ENCODE measurements at places on chromosomes 3 and 15.

GRCh38 chr3:139537795-139538621, 1.5 kb downstream of the RBP1 start:
- no peak for DNase-seq

DNA sequence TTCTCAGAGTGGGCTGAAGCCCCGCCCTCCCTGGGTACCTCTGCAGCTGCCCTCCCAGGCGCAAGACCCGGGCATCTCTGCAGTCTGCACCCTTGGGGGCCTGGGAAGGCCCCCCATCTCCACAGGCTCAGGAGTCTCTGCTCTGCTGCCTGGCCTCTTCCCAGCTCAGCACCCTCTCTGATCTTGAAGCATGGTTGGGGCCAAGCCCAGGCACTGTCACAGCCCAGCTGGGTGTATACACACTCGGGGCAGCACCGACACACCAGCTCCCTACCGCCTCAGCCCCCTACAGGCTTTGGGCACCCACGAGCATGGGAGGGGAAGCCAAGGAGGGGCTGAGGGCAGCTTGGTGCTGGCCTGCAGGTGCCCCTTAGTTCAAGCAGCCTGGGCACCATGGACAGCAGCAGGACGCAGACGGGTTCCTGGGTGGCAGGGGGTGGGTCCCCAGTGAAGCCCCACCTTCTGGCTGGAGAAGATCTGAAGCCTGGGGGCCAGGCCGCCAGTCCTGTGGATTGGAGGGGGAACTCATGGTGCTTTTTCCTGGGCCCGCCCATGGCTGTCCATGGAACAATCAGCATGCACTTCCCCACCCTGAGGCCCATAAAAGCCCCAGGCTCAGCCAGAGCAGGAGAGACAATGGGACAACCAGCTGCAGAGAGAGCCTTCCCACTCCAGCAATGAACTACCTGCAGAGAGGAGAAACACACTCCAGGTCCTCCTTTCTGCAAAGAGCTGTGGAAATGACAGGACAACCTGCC, 170.6 kb downstream of the TJP1 start:
- no peak for DNase-seq

GRCh38 chr15:91947683-91948608, 94.4 kb downstream of the SLCO3A1 start:
- DNase-seq = no peak

DNA sequence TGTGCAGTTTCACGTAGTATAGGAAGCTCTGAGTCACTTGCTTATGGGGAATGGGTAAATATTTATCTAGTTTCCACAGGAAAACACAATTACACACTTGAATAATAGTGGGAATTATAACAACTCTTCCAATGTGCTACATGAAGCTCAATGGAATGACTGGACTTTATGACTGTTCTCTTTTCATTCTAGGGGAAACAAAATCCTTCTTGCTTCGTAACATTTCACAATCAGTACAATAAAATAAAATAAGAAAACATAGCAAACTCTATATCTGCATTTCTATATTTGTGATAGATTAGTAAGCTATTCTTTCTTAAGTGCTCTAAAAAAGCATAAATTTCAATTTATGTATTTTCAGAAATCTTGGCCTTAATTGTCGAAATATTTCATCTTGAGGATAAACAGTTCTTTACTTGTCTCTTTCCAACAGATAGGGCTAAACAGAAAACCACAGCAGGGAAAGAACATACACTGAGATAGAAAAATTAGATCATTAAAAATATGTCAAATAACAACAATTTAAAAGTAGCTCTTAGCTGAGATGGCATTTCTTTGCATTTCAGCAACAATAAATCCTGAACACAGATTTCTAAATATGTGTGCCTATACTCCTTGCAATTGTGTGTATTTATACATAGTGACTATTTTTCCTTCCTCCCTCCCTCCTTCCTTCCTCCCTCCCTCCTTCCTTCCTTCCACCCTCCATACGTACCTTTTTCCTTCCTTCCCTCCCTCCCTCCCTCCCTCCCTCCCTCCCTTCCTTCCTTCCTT, 395.5 kb upstream of the KCNMB2 start:
- DNase-seq = no peak

GRCh38 chr3:59769127-59769750, 719.4 kb upstream of the CFAP20DC start:
- DNase-seq = no peak

DNA sequence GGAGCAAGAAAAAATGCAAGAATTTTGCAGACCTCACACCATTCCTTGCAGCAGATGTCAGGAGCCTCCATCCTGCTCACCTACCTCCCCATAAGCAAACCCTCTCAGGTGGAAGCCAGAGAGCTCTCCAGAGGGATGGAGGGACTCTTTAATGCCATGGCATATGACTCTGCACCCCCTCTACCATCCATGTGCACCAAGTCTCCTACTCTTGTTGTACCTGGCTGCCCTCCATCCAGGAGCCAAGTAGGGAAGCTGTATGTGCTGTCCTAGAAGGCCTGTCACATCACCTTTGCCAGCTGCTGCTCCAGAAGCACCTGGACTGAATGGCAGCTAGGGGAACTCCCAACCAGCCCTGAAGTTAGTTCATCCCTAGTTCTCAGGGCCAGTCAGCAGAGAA, 38.5 kb upstream of the PRR20G start:
- DNase-seq = no peak

- no peak for DNase-seq
Observed at GRCh38 chr3:143413372-143413771, 293.8 kb downstream of the CHST2 start.

- no peak for DNase-seq
Observed at GRCh38 chr15:48584090-48584811, 61.3 kb downstream of the FBN1 start.

GRCh38 chr15:67048281-67049279, 16.8 kb upstream of the SMAD3 start:
- no peak for DNase-seq

GRCh38 chr15:87527416-87527815, 729.1 kb downstream of the NTRK3 start:
- DNase-seq = no peak

DNA sequence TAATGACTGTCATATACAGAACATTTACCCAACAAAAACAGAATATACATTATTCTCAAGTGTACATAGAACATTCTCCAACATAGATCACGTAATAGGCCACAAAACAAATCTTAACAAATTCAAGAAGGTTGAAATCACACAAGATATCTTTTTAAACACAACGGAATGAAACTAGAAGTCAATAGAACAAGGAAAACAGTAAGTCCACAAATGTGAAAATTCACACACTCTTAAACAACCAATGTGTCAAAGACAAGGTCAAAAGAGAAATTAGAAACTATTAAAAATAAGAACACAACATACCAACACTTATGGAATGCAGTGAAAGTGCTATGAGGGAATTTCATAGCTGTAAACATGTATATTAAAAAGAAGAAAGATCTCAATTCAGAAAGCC, 81.2 kb upstream of the SLCO2A1 start:
- no peak for DNase-seq

DNA sequence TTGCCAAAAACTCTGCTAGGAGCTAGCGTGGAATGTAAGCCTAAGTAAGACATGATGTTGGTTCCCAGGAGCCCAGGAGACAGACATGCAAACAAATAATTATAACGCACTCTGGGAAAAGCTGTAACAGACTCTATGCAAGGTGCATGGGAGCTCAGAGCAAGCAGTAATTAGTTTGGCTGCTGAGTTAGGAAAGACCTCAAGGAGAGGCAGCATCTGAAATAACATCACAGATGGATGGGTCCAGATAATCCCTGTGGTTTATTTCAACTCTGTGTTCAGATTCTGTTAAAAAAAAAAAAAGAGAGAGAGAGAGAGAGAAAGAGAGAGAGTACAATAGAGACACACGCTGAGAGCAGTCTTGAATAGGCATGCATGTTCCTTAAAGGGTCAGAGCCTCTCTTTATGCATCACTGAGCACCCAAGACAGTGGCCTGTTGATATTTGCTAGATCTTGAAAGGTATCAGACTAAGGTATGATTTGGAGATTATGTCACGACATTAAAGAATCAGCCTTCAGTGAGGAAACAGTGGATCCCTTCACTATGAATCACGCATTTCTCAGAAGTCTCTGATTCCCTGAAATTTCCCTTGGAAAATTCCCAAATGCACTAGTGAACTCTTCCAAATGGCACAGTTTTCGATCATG, 124.4 kb upstream of the LIPC start:
- DNase-seq = no peak

GRCh38 chr15:87752250-87752951, 504.1 kb downstream of the NTRK3 start:
- DNase-seq = no peak

GRCh38 chr3:167671878-167672427, 18.2 kb upstream of the WDR49 start:
- DNase-seq = no peak

DNA sequence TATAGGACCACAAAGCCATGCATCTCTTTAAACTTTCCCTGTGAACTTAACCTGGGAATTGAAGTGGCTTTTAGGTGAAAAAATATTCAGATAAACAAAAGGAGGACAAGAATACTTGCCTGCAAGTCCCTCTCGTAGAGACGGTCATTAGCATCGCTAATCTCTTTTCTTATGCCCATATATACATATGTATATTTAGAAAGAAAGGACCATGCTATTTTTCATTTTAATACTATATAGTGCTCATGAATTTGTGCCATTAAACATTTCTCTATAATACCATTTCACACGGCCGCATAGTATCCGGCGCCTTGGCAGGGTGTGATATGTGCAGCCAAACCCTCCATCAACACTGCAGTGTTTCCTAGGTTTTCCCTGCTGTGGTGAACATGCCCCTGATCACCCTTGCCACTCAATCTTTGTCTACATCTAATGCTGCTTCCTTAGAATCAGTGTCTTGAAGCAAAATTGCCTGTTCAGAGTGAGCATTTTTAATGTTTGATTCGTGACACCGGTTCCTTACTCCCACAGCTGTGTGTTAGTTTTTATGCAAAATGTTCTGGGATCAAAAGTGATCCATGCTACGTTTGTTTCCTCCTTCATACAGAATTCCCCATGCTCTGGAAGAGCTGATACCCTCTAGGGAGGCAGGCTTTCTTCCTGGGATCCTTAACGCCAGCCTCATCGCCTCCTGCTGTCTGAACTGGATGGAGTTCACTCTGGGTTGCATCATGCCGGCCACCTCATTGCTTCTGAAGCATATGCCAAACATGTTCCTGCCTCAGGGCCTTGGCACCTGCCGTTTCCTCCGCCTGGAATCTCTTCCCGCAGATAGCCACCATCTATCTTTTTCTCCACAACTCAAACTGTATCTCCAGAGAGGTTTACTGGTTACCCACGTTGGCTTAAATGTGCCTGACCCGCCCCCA, 118.1 kb downstream of the FBLN2 start:
- no peak for DNase-seq

DNA sequence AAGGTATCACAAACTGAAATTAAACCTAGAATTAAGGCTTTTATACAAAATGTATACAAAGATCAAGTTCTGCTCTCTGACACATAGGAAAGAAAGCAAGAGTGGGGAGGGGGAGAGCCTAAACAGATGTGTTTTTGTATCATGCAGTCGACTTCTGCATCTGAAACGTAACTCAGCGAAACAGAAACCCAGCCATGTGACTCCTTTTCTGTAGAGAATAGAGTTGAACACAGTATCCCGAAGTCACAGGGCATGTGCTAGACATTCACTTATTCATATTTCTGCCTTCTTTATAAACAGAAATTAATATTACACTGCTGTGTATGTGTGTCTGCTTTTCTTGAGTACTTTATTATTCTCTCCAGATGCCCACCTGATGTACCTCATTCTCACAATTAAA, 121.0 kb downstream of the PDZRN3 start:
- DNase-seq = no peak

DNA sequence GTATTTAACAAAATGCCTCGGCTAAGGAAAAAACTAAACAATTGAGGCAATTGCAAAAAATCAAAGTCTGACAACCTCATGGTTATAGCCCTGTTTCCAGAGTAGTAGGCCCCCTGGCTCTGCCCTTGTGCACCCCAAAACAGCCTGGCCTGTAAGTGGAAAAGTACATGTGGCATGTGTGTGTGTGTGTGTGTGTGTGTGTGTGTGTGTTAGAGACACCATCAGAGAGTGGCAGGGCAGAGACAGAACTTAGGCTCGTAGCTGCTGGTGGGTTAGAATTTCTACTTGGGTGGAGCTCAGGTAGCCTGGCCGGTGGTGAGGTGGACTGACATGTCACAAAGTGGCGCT, 14.1 kb upstream of the AHSG start:
- DNase-seq = no peak

Measured in activated T-helper 1 cell treated with Interleukin-2 at 50 U/mL for 16 hours (primary cell).